ENCODE measurements at places on chromosomes 5 and 9.

DNA sequence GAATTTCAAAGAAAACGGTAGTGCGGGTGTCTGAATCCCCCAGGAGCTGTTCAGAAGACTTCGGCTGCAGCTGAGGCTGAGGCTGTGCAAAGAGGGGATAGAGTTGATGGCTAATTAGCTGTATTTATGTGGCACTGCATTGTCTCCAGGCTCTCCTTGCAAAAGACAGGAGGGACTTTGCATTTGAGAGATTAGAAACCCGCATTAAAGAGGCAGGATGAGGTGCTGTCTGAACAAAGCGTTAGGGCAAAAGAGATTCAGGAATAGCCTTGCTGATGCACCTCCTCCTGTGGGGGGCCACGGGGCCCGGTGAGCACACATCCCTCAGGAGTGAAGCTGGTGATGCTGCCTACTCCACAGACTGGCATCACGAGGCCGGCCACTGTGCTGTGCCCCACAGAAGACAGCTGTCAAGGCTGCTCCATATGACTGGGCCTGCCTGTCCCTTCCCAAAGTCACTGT, 343.6 kb upstream of the DAP start:
- DNase-seq = no peak

- peak; percentile 12 for DNase-seq
Measured at GRCh38 chr9:118059484-118060278, 355.5 kb downstream of the TLR4 start.

- DNase-seq = peak; percentile 84
Measured at GRCh38 chr5:106521701-106522100, 1149.0 kb downstream of the EFNA5 start.

DNA sequence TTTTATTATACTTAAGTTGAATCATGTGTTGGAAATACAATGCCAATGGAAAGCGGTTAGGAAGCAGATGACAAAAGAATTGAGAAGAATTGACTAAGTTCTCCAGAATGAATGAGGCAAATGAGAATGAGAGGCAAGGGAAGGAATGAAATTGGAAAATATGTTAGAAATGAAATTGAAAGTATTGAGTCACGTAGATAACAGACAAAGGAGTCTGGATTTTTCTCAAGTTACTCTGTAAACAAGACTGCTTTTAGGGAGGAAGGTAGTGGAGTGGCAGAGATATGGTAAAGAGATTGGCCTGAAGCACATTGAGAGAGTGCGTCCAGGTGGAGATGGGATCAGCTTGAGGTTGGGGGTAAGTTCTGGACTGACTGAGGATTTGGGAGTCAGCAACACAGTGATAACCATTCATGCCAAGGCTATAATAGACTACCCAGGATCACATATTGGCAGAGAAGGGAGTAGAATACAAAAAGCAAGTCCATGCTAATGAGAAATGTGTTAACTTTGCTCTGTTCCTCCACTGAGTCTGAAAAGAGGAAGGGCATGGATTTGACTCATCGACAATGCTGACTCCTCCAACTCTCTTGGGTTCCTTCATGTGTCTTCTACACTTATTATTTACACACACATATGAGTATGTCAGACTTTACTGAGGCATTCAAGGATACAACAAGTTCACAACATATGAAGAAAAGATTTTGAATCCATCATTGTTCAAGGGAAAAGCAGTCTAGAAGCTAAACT, 814.2 kb upstream of the ZNF608 start:
- DNase-seq = no peak

DNA sequence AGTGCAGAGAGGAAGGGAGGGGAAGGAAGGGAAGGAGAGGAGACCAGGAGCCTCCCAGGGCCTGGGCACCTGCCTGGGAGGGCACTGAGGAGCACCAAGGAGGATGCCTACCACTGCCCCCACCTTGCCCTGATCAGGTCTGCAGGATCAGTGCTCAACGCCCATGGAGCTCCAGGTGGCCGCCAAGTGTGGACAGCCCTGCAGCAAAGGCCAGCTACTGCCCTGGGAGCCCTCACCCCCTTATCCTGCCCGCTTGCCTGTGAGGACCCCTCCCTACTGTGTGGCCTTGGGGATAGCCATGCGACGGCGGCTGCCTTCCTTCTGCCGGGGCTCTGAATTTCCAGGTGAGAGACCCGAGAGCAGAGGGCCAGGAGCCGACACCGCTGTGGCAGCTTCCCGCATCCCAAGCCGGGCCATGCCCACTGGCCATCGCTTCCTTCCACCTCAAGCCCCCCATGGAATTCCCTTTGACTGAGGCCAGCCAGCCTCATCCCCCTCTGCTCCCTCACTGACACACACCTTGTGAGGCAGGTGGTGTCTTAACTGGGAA, 12.4 kb downstream of the ADAMTS2 start:
- DNase-seq = no peak

DNA sequence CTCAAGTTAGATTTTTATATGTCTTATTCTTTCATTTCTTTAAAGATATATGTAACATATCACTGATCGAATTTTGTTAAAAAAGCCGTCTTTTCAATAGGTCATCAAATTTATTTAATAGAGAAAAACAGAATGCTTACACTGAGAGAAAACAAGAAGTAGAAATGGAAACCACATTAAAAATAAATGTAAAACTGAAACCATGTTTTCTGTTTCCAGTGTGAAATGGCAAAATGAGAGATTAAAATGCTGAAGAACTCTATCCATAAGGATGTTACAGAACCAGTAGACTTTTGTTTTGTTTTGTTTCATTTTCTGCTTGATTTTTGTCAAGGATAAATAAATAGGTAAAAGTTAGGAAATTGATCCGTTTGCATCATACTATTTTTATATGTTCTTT, 210.1 kb downstream of the PRDM9 start:
- no peak for DNase-seq

GRCh38 chr9:112542593-112543292, 56.1 kb downstream of the KIAA1958 start:
- no peak for DNase-seq

GRCh38 chr5:179165421-179166170, 105.4 kb downstream of the ZNF354C start:
- DNase-seq = no peak

DNA sequence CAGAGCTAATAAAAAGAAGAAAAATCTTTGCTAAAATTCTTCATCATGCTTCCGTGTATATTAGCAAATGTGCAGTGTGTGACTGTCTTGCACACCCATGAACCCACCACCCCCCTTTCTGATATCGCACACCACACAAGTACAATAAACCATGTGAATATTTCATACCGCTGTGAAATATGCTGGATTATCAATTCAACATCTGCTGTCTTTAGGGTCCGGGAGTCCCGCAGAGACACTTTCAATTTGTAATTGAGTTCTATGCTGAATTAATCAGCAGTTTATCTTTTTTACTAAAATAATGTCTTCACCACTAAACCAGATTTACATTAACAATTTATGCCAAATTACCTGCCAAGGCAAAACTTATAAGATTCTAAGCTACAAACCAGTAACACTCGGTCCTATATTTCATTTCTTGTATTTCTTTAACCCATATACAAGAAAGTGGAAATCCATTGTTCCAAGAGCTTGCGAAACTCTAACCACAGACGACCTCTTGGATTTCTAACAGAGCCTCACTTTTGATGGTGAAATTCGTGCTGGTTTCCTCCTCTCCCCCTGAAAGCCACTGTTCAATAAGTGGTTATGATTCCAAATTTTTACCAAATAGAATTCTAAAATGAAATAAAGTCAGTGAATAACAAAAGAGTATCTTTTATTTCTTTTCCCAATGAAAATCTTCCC, 44.2 kb downstream of the PSMB7 start:
- DNase-seq = peak; percentile 29

DNA sequence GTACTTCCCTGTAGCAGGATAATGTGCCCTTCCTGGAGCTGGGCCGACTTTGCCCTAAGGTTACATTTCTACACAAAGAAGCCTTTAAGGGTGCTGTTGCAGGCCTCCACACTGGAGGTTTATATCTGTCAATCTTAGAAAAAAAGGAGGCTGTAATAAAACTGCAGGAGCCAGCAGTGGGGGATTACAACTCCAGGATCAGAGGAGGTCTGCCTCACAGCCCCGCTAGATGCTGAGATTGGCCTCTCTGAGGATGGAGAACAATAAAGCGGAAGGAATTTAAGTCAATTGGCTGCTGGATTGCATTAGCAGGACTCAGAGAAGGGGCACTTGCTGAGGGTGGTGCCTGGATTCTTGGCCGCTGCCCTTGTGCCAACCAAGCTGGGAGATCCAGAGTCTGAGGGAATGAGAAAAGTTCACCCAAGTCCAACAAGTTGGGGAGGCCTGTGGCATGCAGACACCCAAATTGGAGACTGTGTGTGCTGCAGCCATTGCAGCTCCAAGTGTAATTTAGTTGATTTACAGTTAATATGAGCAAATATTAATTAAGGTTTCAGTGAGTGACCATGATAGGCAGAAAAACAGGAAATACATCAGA, 99.0 kb upstream of the SSBP2 start:
- no peak for DNase-seq

DNA sequence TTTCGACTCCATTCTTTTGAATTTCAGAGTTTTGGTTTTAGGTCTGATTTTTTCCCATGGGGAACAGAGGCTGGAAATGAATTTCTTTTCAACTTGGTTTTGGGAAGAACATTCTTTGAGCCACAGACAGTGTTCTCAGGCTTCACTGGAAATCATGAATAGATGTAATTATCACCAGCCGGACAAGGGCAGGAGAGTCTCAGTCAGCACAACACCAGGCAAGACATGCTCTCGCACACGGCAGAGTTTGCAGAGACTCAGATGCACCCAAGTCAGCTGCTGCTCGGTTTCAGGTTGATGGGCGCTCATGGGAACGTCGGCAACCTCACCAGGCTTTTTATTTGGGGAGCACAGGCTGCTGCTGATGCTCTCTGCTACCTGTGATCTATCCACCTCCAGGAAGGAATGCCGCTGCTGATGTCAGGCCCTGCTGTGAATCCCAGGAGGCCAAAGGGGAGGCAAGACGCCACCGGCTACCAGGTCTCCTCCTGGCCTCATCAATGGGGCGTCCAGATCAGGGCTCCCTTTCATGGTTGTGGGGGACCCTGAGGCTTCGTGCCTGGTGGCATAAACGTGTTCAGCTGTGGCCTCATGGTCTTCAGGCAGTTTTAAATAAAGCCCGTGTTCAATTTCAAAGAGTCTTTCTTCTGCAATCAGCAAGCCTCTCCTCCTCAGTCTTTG, 332.3 kb upstream of the IRX4 start:
- DNase-seq = no peak

DNA sequence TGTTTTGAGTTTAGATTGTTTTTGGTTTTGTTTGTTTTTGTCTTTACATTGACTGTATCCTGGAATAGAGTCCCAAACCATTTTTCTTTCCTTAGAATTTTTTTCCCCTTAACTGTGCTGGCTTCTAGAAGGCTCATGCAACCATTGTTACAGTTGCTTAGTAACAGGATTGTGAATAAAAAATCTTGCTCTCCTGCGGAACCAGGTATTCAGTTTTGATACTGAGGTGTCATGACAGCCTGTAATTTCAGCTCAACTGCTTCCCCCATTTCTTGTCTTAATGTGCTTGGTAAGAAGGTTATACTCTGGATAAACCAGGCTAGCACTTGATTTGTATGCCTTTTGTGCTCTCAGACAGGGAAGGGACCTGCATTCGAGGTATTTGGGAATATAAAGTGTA, 42.1 kb downstream of the FOCAD start:
- no peak for DNase-seq

- DNase-seq = no peak
Measured at GRCh38 chr9:83401328-83401900, 136.8 kb downstream of the FRMD3 start.

DNA sequence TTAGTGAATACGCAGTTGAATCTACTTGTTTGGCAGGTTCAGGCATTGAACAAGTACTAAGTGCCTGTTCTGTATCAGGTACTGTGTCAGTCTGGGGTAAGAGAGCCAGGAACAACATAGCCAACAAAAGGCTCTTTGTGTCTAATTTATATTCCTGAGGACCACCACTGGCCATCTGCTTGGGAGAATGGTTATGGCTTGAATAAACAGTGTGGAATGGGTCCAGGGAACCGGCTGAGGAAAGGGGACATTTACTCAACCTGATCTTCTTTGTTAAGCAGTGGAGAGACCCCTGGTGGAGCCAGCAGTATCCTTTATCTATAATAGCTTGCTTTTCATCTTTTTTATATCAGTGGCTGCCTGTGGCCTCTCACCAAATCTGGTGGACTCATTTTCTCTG, 38.6 kb downstream of the EXOSC2 start:
- DNase-seq = peak; percentile 31

DNA sequence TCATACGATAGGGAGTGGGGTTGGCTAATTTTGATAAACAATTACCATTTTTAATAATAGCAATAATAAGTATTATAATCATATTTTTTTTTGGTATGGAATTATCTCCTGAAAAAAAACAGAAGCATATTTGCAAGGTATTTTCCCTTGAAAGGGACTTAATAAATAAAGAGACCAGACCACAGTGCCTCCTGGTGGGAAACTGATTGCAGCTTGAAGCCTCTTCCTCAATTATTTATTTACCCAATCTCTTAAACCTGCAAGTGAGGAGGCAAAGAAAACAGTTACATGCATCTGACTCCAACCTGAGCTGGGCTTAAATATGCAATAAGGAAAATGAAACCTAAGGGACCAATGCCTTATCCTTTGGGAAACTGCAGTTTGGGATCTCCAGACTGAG, 388.1 kb upstream of the ACO1 start:
- no peak for DNase-seq

DNA sequence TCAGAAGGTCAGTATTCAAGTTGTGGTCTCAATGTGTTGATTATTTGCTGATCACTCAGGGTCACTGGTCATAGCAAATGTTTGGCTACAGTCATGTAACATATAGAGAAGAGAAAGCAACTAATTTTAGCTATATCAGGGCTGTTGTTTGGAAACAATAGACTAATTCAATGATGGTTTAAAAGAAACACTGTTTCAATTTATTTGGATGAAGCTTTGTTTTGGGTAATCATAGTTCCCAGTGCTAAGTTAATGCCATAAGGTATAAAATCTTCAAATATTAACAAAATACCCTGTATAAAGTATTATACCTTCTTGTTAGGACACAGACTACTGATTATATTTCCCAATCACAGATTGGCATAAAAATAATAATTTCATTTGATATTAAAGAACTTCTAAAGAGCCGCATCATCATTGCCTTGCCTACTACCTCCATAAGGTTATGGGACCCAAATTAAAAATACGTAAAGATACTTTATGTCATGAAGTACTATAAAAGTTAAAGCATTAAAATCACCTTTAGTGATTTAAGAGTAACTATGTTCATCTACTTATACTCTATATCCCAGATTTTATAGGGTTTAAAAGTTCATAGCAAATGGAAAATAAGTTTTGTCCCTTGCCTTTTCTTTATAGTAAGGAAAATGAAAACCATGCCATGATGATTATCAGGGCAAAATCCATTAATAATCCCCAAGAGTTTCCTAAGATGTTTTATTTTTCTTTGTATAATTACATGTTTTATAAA, 6.0 kb downstream of the NR3C1 start:
- no peak for DNase-seq

GRCh38 chr5:118467103-118467502, 521.2 kb downstream of the DTWD2 start:
- DNase-seq = no peak

- peak; percentile 74 for DNase-seq
Measured at GRCh38 chr5:149128023-149128875, 13.0 kb upstream of the ABLIM3 start.

Data from ELR (cell line).